Dorsolateral prefrontal cortex (tissue), 122 donors: ENCODE measurements at places on chromosomes 3 and 15.

DNA sequence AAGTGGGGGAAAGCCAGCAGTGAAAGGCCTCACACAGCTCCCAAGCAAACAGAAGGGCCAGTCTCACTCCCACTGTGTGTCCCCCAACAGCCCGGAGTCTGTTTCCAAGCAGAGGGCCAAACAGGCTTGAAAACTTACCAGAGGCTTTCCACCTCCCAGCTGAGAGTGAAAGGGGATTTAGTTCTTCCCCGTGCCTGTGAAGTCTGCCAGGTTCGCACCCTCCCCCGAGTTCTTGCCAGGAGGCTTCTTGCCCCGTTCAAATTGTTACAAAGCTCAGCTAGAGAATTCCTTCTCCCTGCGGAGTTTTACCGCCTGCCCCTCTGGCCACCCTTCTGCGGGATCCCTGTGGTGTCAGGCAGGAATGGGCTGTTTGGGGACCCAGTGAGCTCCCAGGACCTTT lies 68.0 kb upstream of the WNT7A start:
- DNase-seq = no peak

GRCh38 chr3:138097192-138098172 lies 17.9 kb downstream of the DZIP1L start:
- no peak for DNase-seq

- DNase-seq = no peak
Observed at GRCh38 chr15:49279521-49280456, 109.7 kb downstream of the GALK2 start.

GRCh38 chr15:99478977-99479376 lies 86.8 kb upstream of the MEF2A start:
- no peak for DNase-seq

GRCh38 chr15:96323319-96324145 lies 7.0 kb upstream of the NR2F2 start:
- no peak for DNase-seq

- DNase-seq = no peak
Observed at GRCh38 chr3:5202222-5202621, 14.7 kb downstream of the EDEM1 start.

DNA sequence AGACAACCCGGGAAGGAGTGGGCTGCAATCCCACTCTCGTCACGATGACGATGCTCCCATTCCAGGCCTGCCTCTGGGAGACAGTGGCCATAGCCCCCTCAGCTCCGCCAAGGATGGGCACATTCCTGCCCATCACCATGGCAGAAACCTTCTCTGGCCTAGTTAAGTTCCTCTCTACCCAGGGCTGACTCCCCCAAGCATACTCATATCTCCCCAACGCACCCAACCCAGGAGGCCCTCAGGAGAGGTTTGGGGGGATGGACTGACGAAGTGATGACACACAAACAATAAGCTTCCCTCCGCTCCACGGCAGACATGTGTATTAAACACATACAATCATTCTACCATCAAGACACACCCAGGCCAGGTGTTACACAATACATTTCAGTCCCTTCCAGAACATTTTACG lies 60.1 kb downstream of the VGLL4 start:
- no peak for DNase-seq

GRCh38 chr3:171443211-171443957 lies 16.8 kb downstream of the TNIK start:
- no peak for DNase-seq

DNA sequence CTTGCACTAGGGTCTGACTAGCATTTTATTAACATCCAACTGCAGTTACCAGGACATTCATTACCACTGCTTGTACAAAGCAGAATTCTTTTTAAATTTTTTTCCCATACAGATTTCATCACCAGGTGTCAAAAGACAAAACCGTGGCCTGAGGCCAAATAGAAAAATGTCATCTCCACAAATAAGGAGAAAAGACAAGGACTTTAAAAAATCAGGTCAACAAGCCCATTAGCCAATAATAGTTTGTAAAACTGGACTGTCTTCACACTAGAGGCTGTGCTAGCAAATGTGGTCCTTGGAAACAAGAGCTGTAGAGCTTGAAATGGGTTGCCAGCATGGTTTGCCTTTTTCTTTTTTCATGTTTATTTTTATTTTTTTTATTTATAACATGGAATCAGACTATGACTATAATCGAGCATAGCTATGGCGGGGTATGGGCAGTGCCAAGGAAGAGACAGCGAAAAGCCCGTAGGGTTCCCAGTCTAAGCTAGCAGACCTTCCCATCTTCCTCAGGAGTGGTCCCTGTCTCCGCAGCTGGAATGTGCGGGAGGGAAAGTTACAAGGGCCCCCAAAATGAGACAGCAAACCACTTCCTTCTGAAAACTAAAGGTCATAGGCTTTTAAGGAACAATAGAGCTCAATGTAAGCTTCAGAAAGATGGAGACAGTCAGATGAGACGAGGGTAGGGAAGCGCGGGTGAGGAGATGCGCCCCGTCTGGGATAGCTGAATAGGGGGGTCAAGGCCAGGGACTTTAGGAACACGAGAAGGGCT lies 1.5 kb downstream of the PTPN9 start:
- no peak for DNase-seq

GRCh38 chr3:145767909-145768308 lies 393.1 kb downstream of the PLOD2 start:
- no peak for DNase-seq
